ENCODE measurements at places on chromosomes 3 and 15. TPM values are rescaled to one million over a fixed set of nuclear protein-coding genes. Genes with fewer than 3 reads are reported as not detected.

DNA sequence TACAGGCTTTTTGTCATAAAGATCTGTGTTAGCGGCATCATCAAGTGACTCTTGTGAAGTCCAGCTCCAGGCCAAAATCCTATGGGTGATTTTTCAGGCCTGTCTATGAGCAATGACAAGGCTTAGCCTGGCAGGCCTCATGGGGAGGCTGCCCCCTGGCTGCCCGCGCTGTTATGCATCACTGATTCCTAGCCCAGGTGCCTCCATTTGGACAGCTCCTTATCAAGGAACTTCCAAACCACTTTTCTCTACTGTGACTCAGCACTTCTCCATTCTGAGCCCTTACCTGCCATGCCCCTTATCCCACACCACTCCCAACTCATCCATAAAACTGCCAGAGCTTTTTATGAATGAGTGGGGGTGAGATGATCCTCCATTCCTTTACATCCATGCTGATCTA lies 91.5 kb upstream of the C3orf80 start:
- DNase-seq, result no peak
- H3K4me1 ChIP-seq, result no peaks in the 10 kb centered on the region
- no peaks in the 10 kb centered on the region for H3K36me3 ChIP-seq

GRCh38 chr3:129424185-129424841 lies 4.1 kb downstream of the EFCAB12 start:
- no peak overlapping the region for H3K27ac ChIP-seq
- no peak overlapping the region for H3K4me3 ChIP-seq

MEGF11 gene
- not detected for total RNA-seq

GRCh38 chr3:46231323-46231722 lies 10.9 kb upstream of the CCR3 start:
- no peaks in the 10 kb centered on the region for H3K4me1 ChIP-seq
- DNase-seq, result no peak
- no peak overlapping the region for H3K27ac ChIP-seq
- no peaks in the 10 kb centered on the region for H3K36me3 ChIP-seq
- H3K27me3 ChIP-seq, result no peaks in the 10 kb centered on the region

DNA sequence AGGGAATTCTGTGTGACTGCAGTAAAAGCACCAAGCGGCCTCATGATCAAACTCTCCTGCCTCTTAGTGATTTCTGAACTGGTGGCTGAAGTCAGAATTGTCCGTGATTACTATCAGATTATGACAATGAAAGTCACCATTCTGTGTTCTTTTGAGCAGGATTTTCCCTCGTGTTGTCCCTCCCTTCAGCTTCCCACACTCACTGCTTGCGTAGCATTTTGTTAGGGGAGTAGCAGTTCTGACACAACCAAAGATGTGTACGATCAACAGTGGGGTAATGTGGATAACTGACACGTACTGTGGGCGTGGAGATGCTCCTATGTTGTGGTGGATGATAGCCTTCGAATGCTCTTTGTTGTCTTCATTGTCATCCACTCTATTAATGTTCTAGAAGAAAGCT lies 67.8 kb upstream of the ICE2 start:
- no peak for DNase-seq
- no peaks in the 10 kb centered on the region for H3K36me3 ChIP-seq
- H3K27ac ChIP-seq, result no peak overlapping the region
- no peaks in the 10 kb centered on the region for H3K27me3 ChIP-seq
- H3K4me1 ChIP-seq, result peaks cover 12% of the 10 kb centered on the region

GRCh38 chr3:147419781-147420224 lies 10.6 kb downstream of the ZIC1 start:
- no peak overlapping the region for H3K27ac ChIP-seq
- H3K4me3 ChIP-seq, result no peak overlapping the region
- H3K4me1 ChIP-seq, result peaks cover 29% of the 10 kb centered on the region
- no peak for DNase-seq
- H3K36me3 ChIP-seq, result no peaks in the 10 kb centered on the region
